ENCODE measurements at places on chromosomes 3 and 15. TPM values are rescaled to one million over a fixed set of nuclear protein-coding genes. Genes with fewer than 3 reads are reported as not detected.

The POMGNT2 gene
- total RNA-seq: 12.1 TPM

The POLQ gene
- 20.7 TPM for total RNA-seq

The RTP4 gene
- total RNA-seq: 4.6 TPM

The FANCD2 gene
- total RNA-seq: 80.9 TPM

All from activated naive CD8-positive, alpha-beta T cell treated with anti-CD3 and anti-CD28 coated beads for 36 hours (primary cell).